ENCODE measurements at places on chromosomes 1 and 21.

- DNase-seq = no peak
Measured at GRCh38 chr1:14137411-14138134, 437.6 kb downstream of the PRDM2 start.

DNA sequence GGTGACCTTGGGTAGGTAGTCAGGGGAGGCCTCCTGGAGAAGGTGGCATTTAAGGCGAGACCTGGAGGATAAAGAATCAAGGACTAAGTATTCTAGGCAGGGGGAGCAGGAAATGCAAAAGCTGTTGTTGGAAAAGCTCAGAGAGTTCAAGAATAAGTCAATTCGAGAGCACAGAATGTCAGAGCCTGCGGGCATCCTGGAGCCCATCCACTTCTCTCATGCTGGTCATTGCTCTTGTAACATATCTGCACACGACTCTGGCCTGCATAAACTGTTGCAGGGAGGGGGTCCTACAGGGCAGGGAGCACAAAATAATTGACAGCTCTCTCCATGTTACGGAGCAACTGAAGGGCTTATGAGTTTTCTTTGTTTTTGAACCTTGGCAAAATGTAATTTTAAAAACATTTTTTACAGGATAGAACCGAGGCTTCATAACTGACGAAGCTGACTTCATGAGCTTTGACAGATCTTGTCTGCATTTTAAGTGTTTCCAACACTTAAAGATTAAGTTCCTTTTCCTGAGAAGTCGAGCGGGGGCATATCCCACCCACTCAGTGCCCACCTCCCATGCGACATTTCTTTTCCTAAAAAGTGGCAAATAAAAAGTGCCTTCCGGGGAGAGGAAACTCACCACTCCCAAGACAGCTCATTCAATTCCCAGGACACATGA lies 4.2 kb downstream of the PLA2G5 start:
- DNase-seq = no peak

GRCh38 chr1:178407655-178408054 lies 89.1 kb downstream of the CLEC20A start:
- no peak for DNase-seq

- DNase-seq = no peak
Measured at GRCh38 chr1:112790920-112791722, 76.0 kb upstream of the PPM1J start.

GRCh38 chr1:180617774-180618395 lies 13.9 kb upstream of the XPR1 start:
- DNase-seq = no peak

- no peak for DNase-seq
Measured at GRCh38 chr1:231628207-231628876, 1.8 kb downstream of the DISC1 start.

- DNase-seq = no peak
Measured at GRCh38 chr1:158186180-158186579, 5.5 kb downstream of the CD1D start.

GRCh38 chr1:3275471-3276340 lies 178.8 kb upstream of the ARHGEF16 start:
- no peak for DNase-seq

- no peak for DNase-seq
Measured at GRCh38 chr1:172185211-172185610, 235.3 kb upstream of the C1orf105 start.

DNA sequence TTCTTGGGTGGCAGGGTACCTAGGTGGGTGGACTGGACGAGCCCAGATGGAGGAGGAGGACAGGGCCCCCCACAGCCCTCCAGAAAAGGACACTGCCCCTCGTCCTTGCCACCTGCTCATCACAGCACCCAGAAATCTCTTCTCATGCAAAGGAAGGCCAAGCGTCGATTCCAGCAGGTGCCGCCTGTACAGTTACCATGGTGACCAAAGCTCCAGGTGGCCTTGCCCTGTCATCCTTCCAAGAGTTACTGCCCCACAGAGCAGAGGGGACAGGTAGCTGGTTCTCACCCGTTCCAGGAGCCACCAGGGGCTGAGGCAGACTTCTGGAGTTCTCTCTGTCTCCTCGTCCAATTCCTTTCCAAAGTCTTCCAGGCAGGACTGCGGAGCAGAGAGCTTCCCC lies 119.9 kb upstream of the VAMP3 start:
- DNase-seq = no peak

DNA sequence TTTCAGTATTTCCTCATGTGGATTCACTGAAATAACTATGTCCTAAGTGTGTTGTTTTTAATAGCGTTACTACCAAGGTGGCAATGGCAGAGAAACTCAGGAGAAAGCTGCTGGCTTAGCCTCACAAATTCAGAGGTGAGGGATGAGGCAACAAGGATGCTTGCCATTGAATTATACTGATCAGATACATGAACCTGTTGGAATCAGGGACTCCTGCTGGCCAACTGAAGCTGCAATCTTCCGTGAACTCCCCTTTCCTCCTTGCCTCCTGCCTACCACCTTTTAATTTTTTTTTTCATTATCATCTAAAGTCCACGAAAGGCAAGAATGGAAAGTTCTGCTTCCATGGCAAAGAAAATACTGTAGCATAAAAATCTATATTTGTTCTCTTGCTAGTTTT lies 254.7 kb downstream of the NFIA start:
- DNase-seq = no peak

DNA sequence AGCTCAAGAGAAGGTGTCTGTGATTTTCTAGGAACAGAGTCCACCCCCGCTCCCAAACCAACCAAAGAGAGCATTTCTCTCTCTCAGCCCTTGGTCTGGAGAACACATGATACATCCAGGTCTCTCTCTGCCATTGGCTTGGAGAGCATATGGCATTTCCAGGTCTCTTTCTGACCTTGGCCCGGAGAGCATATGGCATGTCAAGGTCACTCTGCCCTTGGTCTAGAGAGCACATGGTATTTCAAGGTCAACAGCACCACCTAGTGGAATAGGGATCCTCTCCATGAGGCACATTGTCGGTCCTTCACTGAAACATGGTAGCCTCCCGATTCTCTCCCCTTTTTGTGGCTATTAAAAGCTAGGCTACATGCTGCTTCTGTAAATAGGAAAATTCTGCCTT lies 437.7 kb upstream of the OLFM3 start:
- no peak for DNase-seq

GRCh38 chr1:27966402-27967105 lies 6.8 kb downstream of the XKR8 start:
- no peak for DNase-seq

- DNase-seq = no peak
Measured at GRCh38 chr1:18738617-18739016, 108.0 kb downstream of the PAX7 start.

DNA sequence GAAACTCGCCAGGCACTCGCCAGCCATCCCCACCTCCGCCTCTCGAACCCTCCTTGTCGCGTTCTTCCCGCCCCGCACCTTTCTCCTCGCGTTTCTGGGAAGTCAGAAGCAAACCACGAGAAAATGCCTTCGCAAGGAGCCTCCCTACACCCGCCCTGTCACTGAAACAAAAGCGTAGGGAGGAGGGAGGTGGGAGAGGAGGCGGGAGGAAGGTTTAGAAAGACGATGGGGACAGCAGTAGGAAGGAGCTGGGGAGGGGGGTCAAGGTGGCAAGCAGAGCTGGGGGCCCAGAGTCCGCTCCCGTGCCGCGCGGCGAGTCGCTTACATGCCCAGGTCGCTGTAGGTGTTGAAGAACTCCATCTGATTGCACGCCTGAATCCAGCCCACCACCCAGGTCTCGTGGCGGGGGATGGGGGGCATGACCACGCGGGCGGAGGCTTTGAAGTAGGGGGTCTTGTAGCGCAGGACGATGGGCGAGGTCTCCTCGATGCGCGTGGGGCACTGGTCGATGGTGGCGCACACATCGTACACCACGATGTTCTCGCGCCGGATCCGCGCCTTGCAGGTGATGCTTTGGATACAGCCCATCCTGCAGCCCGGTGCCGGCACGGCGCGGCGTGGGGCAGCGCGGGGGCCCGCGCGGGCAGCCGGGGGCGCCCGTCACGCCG lies 1.0 kb downstream of the FAM78B start:
- DNase-seq = no peak

GRCh38 chr21:28671549-28672195 lies 321.0 kb downstream of the LTN1 start:
- no peak for DNase-seq

DNA sequence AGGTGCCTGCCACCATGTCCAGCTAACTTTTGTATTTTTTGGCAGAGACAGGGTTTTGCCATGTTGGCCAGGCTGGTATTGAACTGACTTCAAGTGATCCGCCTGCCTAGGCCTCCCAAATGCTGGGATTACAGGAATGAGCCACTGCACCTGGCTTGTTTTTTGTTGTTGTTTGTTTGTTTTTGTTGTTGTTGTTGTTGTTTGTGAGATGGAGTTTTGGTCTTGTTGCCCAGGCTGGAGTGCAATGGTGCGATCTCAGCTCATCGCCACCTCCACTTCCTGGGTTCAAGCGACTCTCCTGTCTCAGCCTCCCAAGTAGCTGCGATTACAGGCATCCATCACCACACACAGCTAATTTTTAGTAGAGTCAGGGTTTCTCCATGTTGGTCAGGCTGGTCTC lies 7.1 kb upstream of the L1TD1 start:
- DNase-seq = no peak

DNA sequence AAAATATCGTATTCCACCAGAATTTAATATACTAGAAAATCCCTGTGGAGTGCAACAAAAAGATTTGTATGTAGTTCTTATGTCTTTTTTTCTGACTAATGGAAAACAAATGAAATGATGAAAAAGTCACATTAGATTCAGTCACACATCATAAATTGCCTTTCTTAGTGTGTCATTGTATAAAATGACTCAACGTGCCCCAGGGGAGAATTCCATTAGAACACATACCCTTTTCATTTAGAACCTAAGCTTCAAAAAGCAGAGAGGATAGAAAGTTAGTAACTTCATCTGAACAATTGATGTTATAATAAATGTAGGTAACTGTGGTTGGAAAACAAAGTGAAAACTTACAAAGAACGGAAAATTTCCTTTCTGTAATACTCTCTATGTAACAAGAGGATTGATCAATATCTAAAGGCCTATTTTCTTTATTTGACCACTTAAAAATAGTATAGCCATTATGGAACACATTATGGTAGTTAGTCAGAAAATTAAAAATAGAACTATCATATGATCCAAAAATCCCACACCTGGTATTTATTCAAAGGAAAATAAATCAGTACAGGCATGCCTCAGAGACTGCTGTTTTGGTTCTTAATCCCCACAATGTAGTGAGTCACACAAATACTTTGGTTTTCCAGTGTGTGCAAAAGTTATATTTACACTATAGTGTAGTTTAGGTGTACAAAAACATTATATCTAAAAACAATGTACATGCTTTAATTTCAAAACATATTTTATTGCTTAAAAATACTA lies 1016.1 kb downstream of the KCNT2 start:
- DNase-seq = no peak

DNA sequence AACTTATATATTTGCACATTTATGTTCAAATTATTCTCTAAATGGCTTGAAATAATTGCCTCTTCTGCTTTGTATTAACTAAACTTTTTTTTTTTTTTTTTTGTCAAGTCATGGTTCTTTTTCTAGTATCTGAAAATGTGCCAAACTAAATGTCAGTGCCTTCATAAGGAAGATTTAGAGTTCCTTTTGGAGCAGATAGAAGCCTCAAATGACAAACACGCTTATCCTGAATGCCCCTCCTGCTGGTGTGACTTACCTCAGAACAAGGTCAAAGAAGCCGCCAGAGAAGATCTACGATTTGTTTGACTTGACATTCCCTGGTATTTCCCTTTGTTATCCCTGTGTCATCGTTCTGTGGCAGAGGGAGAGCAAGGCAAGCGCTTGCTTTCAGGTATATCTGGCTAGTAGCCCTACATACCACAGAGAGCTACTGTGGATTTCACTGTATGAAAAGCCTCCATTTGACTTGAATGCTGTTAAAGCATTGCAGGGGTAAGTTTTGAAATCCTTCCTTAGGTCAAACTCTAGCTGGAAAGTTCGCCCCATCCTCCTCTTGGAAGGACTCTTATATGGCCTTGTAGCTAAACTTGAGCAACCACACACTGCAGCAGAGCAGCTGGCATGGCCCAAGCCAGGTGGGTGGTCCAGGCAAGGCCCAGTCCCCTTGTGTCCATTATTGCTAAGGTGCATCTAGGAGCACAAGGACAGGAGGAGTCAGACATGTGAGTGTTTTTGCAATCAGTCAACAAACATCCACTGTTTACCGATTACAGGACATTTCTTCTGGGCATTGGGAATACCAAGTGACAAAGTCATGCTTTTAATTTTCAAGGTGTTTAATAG lies 285.4 kb upstream of the USP25 start:
- DNase-seq = no peak

GRCh38 chr1:206495011-206495461 lies 12.3 kb upstream of the RASSF5 start:
- no peak for DNase-seq

DNA sequence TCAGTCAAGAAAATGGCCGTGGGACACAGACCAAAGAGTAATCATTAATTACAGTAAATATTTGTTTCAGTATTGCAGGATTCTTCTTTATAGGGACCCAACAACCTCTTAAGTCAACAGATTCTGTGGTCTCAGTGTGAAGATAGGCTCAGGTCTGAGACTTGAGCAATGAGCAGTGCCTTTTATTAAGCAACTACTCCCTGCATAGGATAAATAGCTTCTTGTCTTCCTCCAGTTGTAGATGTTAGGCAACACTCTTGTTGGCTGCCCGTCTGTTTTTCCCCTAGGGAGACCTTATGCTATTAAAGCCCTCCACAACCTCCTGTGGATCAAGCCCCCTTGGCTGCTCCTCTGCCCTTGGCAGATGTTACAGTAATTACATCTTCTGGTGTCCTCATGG lies 1.8 kb upstream of the OMA1 start:
- no peak for DNase-seq

DNA sequence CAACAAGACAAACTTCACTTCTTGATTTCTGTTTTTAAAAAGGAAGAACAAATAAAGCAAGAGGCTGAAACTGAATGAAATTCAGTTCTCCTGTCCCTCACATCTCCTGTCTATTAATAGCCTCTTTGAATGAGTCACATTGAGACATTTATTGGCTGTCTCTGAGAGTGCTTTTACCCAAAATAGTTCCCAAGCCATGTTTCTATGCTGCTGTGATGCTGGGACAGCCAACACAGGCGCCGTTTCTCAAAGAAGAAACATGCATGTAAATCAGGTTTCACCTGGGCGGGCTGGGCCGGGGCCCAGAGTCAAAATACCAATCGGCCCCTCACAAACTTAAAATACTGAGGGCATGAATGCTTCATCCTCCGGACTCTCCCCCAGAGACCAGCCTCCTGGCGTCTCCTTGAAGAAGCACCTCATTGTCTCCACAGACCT lies 105.2 kb downstream of the EDEM3 start:
- no peak for DNase-seq
